ENCODE measurements at places on chromosomes 3 and 15.
A peak's percentile ranks its signal among the peaks of the same experiment; 100 is the strongest.

DNA sequence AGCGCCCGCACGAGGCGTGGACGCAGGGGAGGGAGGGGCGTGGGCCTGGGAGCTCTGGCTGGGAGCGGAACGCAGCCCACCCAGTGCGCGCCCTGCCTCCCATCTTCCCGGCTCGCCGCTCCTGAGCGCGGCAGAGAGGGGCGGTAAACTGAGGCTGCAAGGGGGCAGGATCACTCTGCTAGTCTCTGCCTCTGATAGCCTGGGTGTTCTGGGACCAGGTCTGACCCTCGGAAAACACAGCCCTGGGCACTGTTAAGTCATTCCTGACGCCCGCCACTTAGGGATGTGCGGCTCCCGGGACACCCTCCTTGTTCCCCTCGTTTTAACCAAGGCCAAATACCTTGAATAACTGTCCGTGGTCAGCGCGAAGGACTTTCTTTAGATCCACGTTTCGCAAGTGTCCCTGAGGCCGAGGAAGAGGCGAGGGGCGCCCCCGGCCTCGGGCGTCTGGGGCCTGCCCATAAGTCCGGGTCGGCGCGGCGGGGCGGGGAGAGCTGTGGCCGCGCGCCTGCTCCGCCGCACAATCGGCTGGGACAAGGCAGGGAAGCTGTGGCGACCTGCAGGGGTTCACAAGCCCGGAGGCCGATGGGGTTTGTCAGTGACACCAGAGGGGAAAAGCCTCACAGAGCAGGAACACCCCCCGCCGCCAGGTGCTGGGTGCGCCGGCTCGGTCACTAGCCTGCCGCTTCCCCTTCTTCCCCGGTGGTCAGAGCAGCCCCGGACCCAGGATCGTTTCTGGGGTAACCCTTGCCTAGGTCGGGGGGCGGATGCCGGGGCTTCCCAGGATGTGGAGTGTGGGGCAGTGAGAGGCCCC lies 1.5 kb downstream of the ITPKA start:
- peak; percentile 26 for DNase-seq

GRCh38 chr3:120145542-120146285 lies 51.5 kb upstream of the GSK3B start:
- DNase-seq: no peak

DNA sequence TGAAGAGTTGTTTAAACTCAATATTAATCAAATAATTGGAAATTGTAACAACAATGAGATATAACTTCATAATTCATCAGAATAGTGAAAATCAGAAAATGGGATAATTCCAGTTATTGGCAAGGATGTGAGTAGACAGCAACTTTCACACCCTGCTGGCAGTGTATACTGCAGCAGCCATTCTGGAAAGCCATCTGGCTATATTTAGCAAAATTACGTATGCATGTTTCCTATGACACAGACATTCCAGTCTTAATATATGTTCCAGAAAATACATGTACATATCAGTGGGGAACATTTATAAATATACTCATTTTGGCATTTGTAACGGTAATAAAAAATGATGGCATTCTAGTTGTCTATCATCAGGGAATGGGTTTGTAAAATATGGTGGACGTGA lies 564.1 kb downstream of the GBE1 start:
- no peak for DNase-seq

DNA sequence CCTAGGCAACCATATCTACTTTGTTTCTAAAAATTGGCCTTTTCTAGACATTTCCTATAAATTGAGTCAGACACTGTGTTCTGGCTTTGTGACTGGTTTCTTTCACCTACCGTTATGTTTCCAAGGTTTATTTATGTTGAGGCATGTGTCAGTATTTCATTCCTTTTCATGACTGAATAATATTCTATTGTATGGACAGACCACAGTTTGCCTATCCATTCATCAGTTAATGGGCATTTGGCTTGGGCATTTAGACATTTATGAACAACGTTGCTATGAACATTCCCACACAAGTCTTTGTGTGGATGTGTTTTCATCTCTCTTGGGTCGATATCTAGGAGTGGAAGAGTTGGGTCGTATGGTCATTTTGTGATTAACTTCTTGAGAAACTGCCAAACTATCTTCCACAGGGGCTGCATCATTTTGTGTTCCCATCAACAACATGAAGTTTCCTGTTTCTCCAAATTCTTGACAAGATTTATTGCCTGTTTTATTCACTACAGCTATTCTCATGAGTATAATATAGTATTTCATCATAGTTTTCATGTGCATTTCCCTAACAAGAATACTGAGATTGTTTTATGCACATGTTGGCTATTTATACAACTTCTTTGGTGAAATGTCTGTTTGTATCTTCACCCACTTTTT lies 3.5 kb upstream of the EFCC1 start:
- DNase-seq: no peak

DNA sequence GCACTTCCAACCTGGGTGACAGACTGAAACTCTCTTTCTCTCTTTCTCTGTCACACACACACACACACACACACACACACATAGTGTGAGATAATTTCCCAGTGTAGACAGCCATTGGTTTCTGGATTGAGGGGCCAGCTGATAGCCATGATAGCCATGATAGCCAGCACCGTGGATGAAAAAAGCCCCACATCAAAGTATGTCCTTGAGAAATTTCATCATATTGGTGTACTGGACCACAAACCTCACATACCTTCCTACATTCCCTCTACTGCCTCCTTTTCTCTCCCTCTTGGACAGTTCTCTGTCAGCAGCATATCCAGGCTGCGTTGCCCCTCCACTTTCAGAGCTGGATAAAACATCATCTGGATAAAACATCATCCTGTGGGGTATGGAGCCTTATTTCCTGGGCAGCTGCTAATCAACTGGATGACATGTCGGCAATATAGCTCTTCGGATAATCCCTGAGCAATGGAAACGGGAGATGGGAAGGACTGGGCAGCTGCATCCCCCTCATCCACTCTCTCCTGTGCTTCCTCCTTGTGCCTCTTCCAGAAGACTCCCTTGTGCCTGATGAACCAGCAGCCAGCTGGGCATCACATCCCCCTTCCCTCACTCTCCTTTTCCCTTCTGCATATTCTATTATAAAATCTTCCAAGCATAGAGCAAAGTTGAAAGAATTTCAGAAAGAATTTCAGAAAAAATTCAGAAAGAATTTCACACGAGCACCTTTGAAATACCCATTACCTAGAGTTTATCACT lies 39.3 kb downstream of the GRK7 start:
- no peak for DNase-seq
